H4 (cell line): ENCODE measurements at places on chromosomes 1 and 21. TPM values are rescaled to one million over a fixed set of nuclear protein-coding genes. Genes with fewer than 3 reads are reported as not detected.

DNA sequence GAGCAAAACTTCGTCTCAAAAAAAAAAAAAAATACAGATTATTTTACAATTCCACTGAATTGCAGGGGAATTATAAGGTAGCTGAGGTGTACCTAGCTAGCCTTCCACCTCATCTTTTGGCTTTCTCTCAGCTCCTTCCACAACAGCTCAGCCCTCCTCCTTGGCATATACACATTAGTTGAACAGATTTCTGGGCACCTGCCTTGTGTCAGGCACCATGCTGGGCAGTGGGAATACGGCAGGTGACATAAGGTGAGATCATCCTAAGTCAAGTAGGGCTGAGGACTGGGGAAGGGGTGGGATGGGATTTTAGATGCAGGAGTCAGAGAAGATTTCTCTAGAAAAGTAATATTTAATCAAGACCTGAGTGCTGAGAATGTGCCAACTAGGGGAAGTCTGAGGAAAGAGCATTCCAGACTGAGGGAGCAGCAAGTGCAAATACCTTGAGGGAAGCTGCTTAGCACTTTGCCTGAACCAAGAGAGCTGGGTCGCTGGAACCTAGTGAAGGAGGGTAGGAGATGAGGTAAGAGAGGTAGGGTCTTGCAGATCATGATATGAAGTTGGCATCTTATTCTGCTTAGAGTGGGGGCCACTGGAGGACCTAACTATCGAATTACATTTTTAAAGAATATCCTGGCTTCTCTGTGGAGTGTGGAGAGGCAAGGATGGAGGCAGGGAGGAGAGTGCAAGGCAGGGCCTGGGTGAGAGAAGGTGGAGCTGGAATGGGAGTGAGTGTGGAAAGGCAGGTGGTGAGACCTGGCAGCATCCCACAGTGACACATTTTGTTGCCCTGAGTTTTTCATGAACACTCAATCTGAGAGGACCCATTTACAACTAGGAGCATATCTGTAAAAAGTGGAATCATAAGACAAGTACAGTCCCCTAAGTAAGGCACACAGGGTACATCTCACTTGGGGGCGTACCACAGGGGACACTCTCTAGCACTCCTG, 28.2 kb downstream of the LAMC2 start:
- no peak for DNase-seq

PRDM15 gene
- total RNA-seq, result 2.1 and 2.4 TPM in 2 replicates

GRCh38 chr1:70220517-70221237, 503 bp upstream of the SRSF11 start:
- DNase-seq, result no peak

- DNase-seq, result no peak
Observed at GRCh38 chr1:48978413-48978812, 201.7 kb upstream of the BEND5 start.

GRCh38 chr1:102858695-102859094, 249.6 kb downstream of the COL11A1 start:
- DNase-seq, result peak; percentile 7
